Mucosa of descending colon (tissue), 3 donors: ENCODE measurements at places on chromosomes 1 and 21.

DNA sequence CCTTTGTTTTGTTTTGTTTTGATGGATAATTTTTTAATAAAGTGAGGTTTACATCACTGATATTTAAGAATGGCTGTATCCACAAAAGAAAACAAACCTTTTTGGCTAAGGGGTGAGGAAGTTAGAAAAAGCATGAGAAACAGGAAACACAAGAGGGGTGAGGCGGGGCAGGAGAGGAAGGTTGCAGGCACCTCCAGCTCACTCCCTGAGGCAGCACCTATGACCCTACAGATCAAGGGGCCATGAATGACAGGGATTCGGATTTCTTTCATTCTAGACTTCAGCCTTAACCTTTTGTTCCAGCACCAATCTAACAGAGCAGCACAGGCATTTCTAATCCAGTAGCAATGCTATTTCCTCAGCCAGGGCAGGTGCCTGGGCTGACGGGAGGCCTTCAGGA, 4.4 kb downstream of the CLCA4 start:
- no peak for DNase-seq

DNA sequence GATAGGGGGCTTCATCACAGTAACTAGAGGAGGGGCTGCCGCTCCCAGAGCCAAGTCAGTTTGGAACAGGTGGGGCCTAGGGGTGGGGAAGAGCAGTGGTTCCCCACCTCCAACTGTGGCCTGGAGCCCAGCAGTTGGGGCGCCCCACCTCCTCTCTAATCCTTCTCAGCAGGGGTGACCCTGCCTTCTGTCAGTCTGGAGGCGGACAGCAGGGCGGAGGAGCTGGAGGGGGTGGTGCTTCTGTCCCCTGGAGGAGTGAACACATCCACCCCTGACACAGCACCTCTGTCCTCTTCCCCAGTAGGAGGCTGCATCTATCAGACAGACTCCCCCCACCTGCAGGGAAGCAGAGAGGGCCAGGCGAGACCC, 73.8 kb downstream of the MRPL37 start:
- DNase-seq: no peak

DNA sequence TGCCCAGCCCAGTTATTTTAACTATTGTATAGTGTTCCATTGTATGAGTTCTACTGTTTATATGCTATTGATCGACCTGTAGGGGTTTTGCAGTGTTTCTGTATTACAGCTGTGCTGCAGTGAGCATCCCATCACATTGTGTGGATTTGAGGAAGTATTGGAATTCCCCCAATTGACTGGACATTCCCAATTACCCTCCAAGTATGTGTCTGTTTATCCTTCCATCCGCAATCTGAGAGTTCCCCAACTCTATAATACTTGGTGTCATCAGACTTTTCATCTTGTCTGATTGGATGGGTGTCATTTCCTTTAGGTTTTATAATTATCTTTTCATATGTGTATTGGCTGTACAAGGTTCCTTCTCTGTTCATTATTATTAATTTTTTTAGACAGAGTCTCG, 27.8 kb downstream of the PSEN2 start:
- no peak for DNase-seq

- DNase-seq: no peak
Observed at GRCh38 chr1:222399197-222399596, 148.7 kb downstream of the HHIPL2 start.

GRCh38 chr1:75135573-75136194, 1.5 kb downstream of the LHX8 start:
- no peak for DNase-seq

DNA sequence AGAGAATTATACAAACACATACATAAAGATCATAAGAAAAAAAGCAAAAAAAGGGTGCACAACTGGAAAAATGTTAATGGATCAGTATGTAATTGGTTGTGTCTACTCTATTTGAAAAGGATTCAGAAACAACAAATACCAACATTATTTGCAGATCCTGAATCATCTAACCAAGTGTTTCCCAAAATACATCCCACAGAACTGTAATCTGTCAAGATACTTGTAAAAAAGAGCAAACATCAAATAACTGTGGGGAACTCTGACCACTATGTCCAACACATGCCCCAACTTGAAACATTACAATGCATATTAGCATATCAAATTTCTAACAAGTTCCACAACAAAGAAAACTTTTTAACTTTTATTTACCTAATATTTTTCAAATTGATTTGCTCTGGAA, 22.6 kb downstream of the ANKRD13C start:
- no peak for DNase-seq

- no peak for DNase-seq
Observed at GRCh38 chr1:234856845-234857245, 246.9 kb upstream of the IRF2BP2 start.

GRCh38 chr1:12565094-12565965, 52.7 kb downstream of the DHRS3 start:
- DNase-seq: no peak

DNA sequence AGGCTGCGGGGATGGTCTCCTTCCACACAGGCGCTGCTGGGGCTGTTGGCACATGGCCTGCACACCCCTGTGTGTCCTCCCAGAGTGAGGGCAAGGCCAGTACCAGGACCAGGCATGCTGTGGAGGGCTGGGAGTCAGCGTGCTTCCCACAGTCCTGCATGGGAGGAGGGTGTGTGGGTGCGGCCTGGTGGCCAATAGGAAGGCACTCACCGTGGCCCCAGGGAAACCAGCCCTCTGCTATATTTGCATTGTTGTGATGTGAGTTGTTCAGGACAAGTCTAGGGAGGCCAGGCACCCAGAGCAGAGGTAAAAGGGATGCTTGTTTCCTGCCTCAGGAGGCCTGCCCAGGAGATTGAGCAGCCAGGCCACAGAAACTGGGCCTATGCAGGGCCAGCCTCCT, 59.5 kb downstream of the S100B start:
- no peak for DNase-seq

- no peak for DNase-seq
Observed at GRCh38 chr1:225450491-225451191, 22.8 kb upstream of the LBR start.

DNA sequence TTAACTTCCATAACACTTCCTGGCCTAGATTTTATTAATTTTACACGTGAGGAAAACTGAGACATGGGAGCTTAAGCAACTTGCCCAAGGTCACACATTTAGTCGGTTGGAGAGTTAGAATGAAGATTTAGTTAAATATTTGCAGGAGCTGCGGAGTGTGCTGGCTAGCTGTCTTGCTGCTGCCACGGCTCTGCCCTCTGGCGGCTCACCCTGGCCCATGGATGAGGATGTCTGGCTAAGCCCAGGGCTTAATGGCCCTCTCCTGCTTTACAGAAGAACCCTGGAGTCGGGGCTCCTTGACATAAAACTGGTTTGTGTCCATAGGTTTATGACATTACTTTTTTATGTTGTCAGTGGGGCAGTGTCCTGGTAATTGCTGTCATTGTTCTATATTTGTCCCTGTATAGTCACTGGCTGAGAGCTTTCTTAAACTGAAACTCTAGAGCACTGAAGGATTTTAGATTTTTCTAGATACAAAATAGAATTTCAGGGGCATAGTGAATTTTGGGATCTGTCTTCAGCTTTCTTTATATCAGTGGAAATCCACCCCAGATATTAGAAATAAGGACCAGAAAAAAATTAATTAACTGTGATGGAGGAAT, 88.9 kb upstream of the WLS start:
- peak; percentile 87 for DNase-seq

GRCh38 chr1:23930861-23931490, 17.8 kb upstream of the CNR2 start:
- DNase-seq: no peak
